ENCODE measurements at places on chromosomes 13 and 19. TPM values are rescaled to one million over a fixed set of nuclear protein-coding genes. Genes with fewer than 3 reads are reported as not detected.

ATP11A gene
- 342 TPM for polyA plus RNA-seq

EDNRB gene
- polyA plus RNA-seq: 111 TPM

LSM7 gene
- 92.0 TPM for polyA plus RNA-seq

DACH1 gene
- polyA plus RNA-seq: 34.1 TPM

KIR2DL1 gene
- 0.13 TPM for polyA plus RNA-seq

GFY gene
- not detected for polyA plus RNA-seq

TMIGD2 gene
- polyA plus RNA-seq: 0.51 TPM

DPF1 gene
- 2.0 TPM for polyA plus RNA-seq

PLK5 gene
- polyA plus RNA-seq: 0.53 TPM

NLRP7 gene
- 0.07 TPM for polyA plus RNA-seq

KIR3DL2 gene
- not detected for polyA plus RNA-seq
